ENCODE measurements at places on chromosomes 5 and 9. TPM values are rescaled to one million over a fixed set of nuclear protein-coding genes. Genes with fewer than 3 reads are reported as not detected.

The PCDHB14 gene
- total RNA-seq = 7.7 TPM

The TPM2 gene
- total RNA-seq = 390 TPM

The TAF1L gene
- total RNA-seq = not detected

The FOXD4 gene
- total RNA-seq = not detected

The C5orf52 gene
- total RNA-seq = not detected

The TEX48 gene
- not detected for total RNA-seq

The UBE2QL1 gene
- total RNA-seq = 3.4 TPM

The LCN10 gene
- not detected for total RNA-seq

The DRD1 gene
- 0.24 TPM for total RNA-seq

The CNOT8 gene
- 68.4 TPM for total RNA-seq

The CKMT2 gene
- 52.9 TPM for total RNA-seq

The CTNNAL1 gene
- total RNA-seq = 182 TPM

The SRD5A1 gene
- 10.6 TPM for total RNA-seq

The NUTM2F gene
- total RNA-seq = not detected

The ANKHD1 gene
- 91.4 TPM for total RNA-seq

The NR6A1 gene
- total RNA-seq = 1.4 TPM

The MYMK gene
- total RNA-seq = not detected

The MPDZ gene
- 46.0 TPM for total RNA-seq

The LRRC19 gene
- total RNA-seq = not detected

The AK1 gene
- total RNA-seq = 82.0 TPM

The TMOD1 gene
- total RNA-seq = 51.5 TPM

The FOXB2 gene
- not detected for total RNA-seq

Data from adrenal gland (tissue), 19 donors.